ENCODE measurements at places on chromosomes 12 and 14.

DNA sequence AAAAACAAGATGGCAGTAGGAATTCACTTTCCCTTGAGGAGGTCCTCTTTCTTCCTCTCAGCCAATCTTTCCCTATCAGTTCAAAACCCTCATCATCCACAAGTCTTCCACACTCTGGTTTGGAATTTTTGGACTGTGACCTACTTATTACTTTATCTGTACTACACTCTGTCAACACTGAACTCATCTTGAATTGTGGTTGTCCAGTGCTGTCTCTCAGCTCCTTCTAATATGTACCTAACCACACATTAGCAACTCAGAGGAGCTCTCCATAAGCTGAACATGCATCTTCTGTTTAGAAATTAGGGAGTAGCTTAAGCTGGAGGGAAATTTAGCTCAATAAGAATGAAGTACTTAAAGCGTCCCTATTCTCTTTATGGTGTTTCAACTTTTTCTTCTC is 34.8 kb downstream of the SLC38A1 start:
- H3K4me1 ChIP-seq: peaks cover 12% of the 10 kb centered on the region
- H3K4me3 ChIP-seq: no peak overlapping the region
- H3K36me3 ChIP-seq: peaks cover 2% of the 10 kb centered on the region
- DNase-seq: no peak

- no peak overlapping the region for H3K4me3 ChIP-seq
- H3K36me3 ChIP-seq: no peaks in the 10 kb centered on the region
- DNase-seq: no peak
- peaks cover 21% of the 10 kb centered on the region for H3K27me3 ChIP-seq
- H3K4me1 ChIP-seq: peaks cover 4% of the 10 kb centered on the region
Measured at GRCh38 chr14:79281244-79282152, 929.8 kb downstream of the DIO2 start.

GRCh38 chr14:105880616-105881015 is 354.2 kb downstream of the TMEM121 start:
- peak overlapping the region; percentile 93 for H3K4me3 ChIP-seq
- peak overlapping the region; percentile 72 for H3K27ac ChIP-seq
- H3K27me3 ChIP-seq: no peaks in the 10 kb centered on the region
- peaks cover 79% of the 10 kb centered on the region for H3K4me1 ChIP-seq
- no peaks in the 10 kb centered on the region for H3K36me3 ChIP-seq
- DNase-seq: no peak

- H3K27ac ChIP-seq: no peak overlapping the region
- H3K36me3 ChIP-seq: no peaks in the 10 kb centered on the region
- no peaks in the 10 kb centered on the region for H3K4me1 ChIP-seq
- no peaks in the 10 kb centered on the region for H3K27me3 ChIP-seq
- H3K4me3 ChIP-seq: no peak overlapping the region
Measured at GRCh38 chr14:91094772-91095171, 19.1 kb upstream of the DGLUCY start.

DNA sequence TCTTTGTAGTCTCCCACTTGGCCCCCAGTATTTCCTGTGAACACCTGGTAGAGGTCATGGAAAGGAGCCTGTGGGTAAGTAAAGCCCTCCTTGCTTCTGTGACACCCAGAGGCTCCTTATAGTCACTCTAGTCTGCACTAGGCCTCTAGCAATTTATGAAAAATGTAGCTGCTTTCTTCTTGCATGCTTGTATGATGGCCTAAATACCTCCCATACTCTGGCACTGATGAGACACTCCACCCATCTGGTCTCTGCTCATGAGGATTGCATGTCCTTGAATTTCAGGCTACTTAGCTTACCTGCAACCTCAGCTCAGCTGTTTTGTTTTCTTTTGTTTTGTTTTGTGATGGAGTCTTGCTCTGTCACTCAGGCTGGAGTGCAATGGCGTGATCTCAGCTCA is 4.6 kb upstream of the A2ML1 start:
- H3K4me3 ChIP-seq: no peak overlapping the region
- DNase-seq: no peak
- H3K4me1 ChIP-seq: no peaks in the 10 kb centered on the region
- H3K36me3 ChIP-seq: no peaks in the 10 kb centered on the region
- H3K27me3 ChIP-seq: no peaks in the 10 kb centered on the region

DNA sequence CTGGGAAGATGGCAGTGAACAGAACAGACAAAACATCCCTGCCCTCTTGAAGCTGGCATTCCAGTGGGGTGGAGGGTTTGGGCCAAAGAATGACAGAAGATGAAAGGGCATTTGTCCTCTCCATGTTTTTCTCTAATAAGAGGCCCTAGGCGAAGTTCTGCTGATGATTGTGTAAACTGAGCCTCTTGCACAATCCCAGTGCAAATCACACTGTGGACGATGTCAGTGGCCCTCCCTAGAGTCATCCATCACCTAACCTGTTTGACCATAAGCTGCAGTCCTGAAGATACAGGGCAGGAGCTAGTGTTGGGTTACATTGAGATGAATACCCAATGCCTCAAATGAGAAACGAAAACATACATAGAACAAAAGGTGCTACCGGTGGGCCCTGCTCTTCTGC is 622.4 kb upstream of the TBX3 start:
- no peaks in the 10 kb centered on the region for H3K36me3 ChIP-seq
- H3K27ac ChIP-seq: no peak overlapping the region
- DNase-seq: no peak

DNA sequence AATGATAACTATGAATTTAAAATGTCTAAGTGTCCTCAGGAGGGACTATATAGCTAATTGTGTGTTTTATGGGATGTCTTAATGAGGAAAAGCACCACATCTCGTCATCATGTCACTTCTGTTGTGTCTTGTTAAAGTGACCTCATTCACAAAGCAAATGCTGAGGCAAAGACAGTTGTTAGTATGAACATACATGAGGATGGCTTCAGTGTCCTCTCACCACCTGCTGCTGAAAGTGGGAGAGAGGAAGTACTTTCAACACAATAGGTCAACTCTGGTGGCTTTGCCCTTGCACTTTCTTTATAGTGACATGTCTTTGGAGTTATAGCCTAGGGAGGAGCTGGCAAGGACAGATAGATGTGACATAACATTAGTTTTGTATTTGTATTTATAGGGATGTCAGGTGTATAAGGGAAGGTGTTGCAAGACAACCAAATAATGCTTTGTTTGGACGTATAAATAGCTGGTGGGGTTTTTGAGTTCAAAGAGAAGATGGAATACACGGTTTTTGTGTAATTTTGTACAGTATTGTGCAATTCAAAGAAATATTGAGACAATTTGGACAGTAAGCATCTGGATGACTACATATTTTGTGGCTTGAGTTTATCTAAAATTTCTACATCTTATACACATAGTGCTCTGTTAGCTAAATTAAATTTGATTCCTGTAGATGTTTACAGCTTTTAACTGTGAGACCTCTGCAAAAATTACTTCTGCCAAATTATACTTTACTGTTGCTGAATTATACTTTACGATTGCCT is 131.7 kb upstream of the ATP2B1 start:
- peaks cover 2% of the 10 kb centered on the region for H3K4me1 ChIP-seq
- H3K4me3 ChIP-seq: no peak overlapping the region
- no peak overlapping the region for H3K27ac ChIP-seq
- no peaks in the 10 kb centered on the region for H3K36me3 ChIP-seq
- DNase-seq: no peak

Data from common myeloid progenitor, CD34-positive (primary cell).